ENCODE measurements at places on chromosomes 7 and 10. TPM values are rescaled to one million over a fixed set of nuclear protein-coding genes. Genes with fewer than 3 reads are reported as not detected.

KCNH2 gene
- 2.3 TPM for total RNA-seq

TMEM229A gene
- not detected for total RNA-seq

GRCh38 chr7:157834501-157835163, 497.8 kb downstream of the DNAJB6 start:
- no peak for DNase-seq
- no peaks in the 10 kb centered on the region for H3K36me3 ChIP-seq
- H3K4me1 ChIP-seq: no peaks in the 10 kb centered on the region

DNA sequence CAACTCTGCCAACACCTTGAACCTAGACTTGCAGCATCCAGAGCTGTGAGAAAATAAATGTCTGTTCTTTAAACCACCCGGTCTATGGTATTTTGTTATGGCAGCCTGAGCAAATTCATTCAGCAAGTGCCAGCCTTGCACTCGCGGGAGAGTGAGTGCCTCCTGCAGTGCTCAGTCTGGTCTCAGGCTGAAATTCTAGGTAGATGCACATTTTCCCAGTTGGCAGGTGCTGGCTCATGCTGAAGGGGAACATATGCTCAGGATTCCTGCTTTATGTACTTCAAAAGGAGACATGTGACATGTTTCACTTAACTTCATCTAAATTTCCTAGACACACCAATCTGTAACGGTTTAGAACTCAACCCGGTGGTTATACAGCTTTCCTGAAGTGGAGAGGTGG, 170.8 kb downstream of the MGMT start:
- H3K4me1 ChIP-seq: no peaks in the 10 kb centered on the region
- DNase-seq: no peak
- no peaks in the 10 kb centered on the region for H3K27me3 ChIP-seq

DNA sequence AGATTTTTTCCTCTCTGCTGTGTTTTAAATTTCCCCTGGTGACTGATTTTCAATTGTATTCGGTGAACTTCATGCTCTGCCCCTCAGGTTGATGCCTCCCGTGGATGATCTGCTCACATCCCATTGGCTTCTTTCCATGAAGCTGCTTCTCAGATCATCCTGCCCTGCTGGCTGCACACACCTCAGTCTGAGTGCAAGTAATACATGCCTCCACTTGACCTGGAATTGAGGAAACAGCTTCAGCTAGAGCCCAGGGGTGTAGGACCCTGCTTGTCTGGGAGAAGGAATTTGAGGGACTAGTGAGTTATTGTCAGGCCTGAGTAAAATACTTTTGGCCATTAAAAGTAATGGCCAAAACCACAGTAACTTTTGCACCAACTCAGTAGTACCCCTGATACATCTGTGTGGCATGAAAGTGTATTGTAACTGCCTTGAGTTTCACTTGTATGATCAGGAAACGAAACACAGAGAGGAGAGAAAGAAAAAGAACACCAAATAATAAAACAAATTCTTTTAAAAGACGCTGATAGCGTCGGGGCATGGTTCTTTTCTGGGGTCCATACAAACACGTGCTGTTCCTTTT, 49.4 kb downstream of the SPAM1 start:
- no peaks in the 10 kb centered on the region for H3K27me3 ChIP-seq
- no peak overlapping the region for H3K27ac ChIP-seq
- no peak for DNase-seq
- no peaks in the 10 kb centered on the region for H3K36me3 ChIP-seq
- H3K4me3 ChIP-seq: no peak overlapping the region
- no peaks in the 10 kb centered on the region for H3K4me1 ChIP-seq
